ENCODE measurements at places on chromosomes 11 and 22. TPM values are rescaled to one million over a fixed set of nuclear protein-coding genes. Genes with fewer than 3 reads are reported as not detected.
A peak's percentile ranks its signal among the peaks of the same experiment; 100 is the strongest.

Gene RIMBP3C
- total RNA-seq, result under 0.01 TPM

Gene ALX4
- total RNA-seq, result not detected

Gene CHID1
- 81.4 TPM for total RNA-seq

Gene MB
- total RNA-seq, result not detected

Gene KLHL35
- total RNA-seq, result 4.6 TPM

Gene TSGA10IP
- not detected for total RNA-seq

Gene MLC1
- not detected for total RNA-seq

Gene OR8D4
- total RNA-seq, result 13.2 TPM

Gene FOLH1
- 0.52 TPM for total RNA-seq

DNA sequence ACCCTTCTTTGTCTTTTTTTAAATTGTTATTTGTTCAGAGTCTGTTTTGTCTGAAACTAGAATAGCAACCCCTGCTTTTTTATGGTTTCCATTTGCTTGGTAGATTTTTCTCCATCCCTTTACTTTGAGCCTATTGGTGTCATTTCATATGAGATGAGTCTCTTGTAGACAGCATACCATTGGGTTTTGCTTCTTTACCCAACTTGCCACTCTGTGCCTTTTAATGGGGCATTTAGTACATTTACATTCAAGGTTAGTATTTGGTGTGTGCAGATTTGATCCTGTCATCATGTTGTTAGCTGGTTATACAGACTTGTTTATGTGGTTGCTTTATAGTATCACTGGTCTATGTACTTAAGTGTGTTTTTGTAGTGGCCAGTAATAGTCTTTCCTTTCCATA is 28.0 kb downstream of the CCDC15 start:
- H3K4me1 ChIP-seq, result no peaks in the 10 kb centered on the region
- H3K36me3 ChIP-seq, result no peaks in the 10 kb centered on the region
- H3K27me3 ChIP-seq, result no peaks in the 10 kb centered on the region
- DNase-seq, result no peak

DNA sequence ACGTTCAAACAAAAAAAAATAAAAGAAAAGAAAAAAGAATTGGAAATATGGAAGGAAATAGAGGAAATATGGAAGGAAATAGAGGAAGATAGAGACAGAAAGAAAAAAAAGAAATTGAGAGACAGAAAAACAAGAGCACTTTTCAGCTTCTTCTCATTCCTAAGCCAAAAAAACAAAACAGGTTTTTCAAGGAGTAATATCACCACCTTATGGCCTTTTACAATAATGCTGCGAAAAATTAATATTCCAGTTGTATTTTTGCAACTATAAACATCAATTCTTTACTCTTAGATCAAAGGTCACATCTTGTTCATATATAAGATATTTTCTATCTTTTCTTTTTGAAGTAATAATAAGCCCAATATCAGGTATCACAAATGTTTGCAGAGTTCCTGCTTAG is 328.3 kb downstream of the FAT3 start:
- DNase-seq, result no peak
- H3K27me3 ChIP-seq, result no peaks in the 10 kb centered on the region
- H3K27ac ChIP-seq, result no peak overlapping the region
- H3K4me3 ChIP-seq, result no peak overlapping the region

GRCh38 chr11:21588754-21589153 is 604.1 kb upstream of the ANO5 start:
- no peaks in the 10 kb centered on the region for H3K27me3 ChIP-seq
- H3K4me1 ChIP-seq, result no peaks in the 10 kb centered on the region
- DNase-seq, result no peak

GRCh38 chr11:103586756-103587155 is 449.7 kb upstream of the DDI1 start:
- no peak overlapping the region for H3K4me3 ChIP-seq
- H3K27me3 ChIP-seq, result no peaks in the 10 kb centered on the region
- DNase-seq, result no peak
- peaks cover 2% of the 10 kb centered on the region for H3K4me1 ChIP-seq
- no peak overlapping the region for H3K27ac ChIP-seq
- no peaks in the 10 kb centered on the region for H3K36me3 ChIP-seq

DNA sequence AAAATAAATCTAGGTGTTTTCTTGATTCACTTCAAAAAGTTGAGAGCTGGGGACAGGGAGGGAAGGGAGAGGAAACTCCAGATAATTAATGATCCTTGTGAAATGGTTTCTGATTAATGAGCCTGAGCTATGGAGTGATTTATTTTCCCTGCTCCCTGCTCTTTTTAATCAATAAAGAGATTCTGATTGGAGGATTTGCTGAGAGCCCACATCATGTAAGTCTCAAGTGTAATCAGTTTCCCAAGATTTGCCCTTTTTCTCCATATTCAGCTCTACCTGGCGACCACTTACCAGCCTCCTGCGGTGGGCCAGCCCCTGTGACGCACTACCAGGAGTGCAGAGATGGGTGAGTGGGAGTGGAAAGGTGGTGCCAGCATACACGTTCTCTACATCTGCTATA is 114.0 kb downstream of the NAV2 start:
- H3K4me1 ChIP-seq, result peaks cover 26% of the 10 kb centered on the region
- peak overlapping the region; percentile 33 for H3K27ac ChIP-seq
- no peaks in the 10 kb centered on the region for H3K36me3 ChIP-seq

DNA sequence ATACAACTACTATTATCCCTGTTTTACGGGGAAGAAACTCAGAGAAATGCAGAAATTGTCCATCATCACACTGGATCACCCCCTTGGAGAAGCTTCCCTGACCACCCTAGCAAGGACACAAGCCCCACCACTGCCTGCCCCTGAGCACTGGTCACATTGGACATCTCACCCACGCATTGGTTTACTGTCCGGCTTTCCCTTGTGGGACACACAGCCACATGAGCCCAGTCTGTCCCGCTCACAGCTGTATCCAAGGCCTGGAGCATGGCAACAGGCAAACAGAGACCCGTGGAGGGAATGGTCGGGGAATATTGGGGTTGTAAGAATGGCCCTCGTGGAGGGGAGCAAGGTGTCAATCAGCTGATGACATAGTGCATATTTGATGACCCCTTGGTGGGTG is 42.7 kb upstream of the FGF3 start:
- H3K4me1 ChIP-seq, result no peaks in the 10 kb centered on the region
- DNase-seq, result no peak
- no peaks in the 10 kb centered on the region for H3K36me3 ChIP-seq
- H3K27me3 ChIP-seq, result no peaks in the 10 kb centered on the region
- H3K4me3 ChIP-seq, result no peak overlapping the region

DNA sequence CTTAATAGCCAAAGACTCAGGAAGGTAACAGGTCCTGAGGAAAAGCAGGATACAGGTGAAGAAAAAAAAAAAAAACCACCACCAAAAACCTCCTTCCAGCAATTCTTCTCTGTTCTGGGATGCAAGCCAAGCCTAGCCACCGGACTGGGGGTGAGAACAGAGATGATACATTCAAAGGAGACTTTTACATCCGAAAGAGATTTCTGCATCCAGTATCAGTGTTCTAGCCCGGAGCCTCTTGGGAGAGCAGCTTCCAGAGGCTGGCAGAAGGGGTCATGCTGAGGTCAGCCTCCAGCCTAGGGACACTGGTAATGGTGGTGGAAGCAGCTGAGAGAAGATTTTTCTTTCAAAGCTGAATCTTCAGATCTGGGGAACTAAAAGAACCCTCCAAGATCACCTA is 76.2 kb downstream of the KCNC1 start:
- H3K27ac ChIP-seq, result no peak overlapping the region
- no peak overlapping the region for H3K4me3 ChIP-seq

DNA sequence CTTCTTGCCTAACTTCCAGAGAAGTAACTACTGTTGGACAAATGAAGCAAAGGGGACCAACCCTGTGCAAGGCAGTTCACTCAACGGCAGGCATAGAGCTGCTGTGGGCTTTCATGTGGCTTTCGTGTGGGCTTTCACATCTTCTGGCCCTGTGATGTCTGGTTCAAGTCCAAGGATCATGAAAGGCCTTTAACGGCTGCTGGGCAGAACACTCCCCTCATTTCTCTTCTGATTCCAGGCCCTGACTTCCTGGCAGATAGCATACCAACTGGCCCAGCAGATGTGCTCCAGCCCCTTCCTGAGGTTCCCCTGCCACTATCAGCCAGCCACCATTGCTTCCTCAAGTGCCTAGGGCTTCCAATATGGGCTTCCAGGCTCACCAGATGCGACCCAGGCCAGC is 28.7 kb upstream of the CTR9 start:
- no peaks in the 10 kb centered on the region for H3K36me3 ChIP-seq
- no peaks in the 10 kb centered on the region for H3K27me3 ChIP-seq
- no peak for DNase-seq

- peaks cover 30% of the 10 kb centered on the region for H3K4me1 ChIP-seq
- H3K4me3 ChIP-seq, result no peak overlapping the region
- DNase-seq, result no peak
- no peaks in the 10 kb centered on the region for H3K36me3 ChIP-seq
- no peak overlapping the region for H3K27ac ChIP-seq
Observed at GRCh38 chr11:96313163-96313562, 29.8 kb downstream of the MAML2 start.

GRCh38 chr11:11988099-11988651 is 20.3 kb downstream of the DKK3 start:
- no peak for DNase-seq
- H3K4me1 ChIP-seq, result no peaks in the 10 kb centered on the region
- no peaks in the 10 kb centered on the region for H3K27me3 ChIP-seq
- H3K4me3 ChIP-seq, result no peak overlapping the region
- H3K36me3 ChIP-seq, result no peaks in the 10 kb centered on the region

DNA sequence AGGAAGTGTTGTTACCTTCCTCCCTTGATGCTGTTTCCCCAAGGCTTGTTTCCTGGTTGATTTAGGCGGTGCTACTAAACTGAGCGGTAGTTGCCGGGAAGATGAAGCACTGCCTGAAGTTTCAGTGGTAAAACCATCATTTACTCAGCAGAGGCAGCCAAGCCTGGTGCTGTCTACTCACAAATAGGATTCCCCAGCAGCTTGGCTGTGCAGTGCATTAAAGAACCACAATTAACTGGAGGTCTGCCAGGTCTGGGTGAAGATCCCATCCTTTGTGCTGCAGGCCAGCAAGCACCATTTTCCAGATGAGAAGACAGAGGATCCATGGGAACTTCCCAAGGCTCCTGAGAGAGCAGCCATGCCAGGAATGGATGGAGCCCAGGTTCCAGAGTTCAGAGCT is 231.9 kb upstream of the E2F8 start:
- no peaks in the 10 kb centered on the region for H3K27me3 ChIP-seq
- H3K4me1 ChIP-seq, result no peaks in the 10 kb centered on the region
- no peak overlapping the region for H3K4me3 ChIP-seq
- no peak for DNase-seq
- H3K36me3 ChIP-seq, result no peaks in the 10 kb centered on the region
- no peak overlapping the region for H3K27ac ChIP-seq

GRCh38 chr11:72244361-72245262 is 636 bp upstream of the PHOX2A start:
- H3K4me3 ChIP-seq, result no peak overlapping the region
- H3K27ac ChIP-seq, result no peak overlapping the region
- no peak for DNase-seq
- H3K36me3 ChIP-seq, result no peaks in the 10 kb centered on the region

DNA sequence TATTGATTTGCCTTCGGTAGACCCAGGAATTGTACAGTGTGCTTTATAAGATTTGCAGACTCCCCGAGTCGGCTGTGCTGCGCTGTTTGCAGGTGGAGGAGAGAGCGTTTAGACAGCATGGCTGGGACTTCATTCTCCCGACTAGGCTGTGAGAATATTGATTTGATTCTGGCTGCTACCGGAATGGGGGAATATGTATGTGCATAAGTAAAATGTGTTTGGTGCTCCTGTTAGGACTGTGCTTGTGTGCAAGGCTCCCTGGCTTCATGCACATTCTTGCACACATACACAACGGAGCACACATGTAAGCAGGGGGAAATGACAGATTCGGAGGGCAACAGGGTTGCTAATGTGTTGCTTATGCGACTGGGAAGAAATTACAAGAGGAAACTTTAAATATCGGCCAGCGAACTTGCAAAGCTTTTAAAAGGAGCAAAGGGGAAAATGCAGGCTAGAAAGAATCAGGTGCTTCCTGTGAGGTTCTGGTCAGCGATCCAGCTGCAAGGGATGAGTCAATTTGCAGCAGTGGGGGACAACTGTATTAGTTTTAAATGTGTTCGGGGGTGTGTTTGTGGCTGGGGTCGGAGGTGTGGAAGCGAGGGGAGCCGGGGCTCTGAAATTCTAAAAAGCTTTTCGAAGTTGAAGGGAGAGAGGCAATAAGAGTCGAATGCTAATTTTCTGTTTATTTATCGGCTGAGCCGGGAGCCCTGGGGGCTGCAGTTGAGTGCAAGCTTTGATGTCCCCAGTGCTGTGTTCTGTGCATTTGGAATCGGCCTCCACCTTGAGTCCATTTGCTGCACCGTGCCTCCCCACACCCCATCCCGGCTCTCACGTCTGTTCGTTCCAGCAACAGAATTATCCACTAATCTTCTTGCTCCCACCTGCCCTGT is 731 bp downstream of the NTM start:
- H3K4me1 ChIP-seq, result peaks cover 22% of the 10 kb centered on the region
- no peaks in the 10 kb centered on the region for H3K36me3 ChIP-seq
- no peak overlapping the region for H3K27ac ChIP-seq
- no peak for DNase-seq

GRCh38 chr11:47946682-47947559 is 33.4 kb upstream of the PTPRJ start:
- DNase-seq, result peak; percentile 71
- no peak overlapping the region for H3K4me3 ChIP-seq
- H3K27me3 ChIP-seq, result no peaks in the 10 kb centered on the region
- H3K27ac ChIP-seq, result peak overlapping the region; percentile 32
- H3K4me1 ChIP-seq, result no peaks in the 10 kb centered on the region

DNA sequence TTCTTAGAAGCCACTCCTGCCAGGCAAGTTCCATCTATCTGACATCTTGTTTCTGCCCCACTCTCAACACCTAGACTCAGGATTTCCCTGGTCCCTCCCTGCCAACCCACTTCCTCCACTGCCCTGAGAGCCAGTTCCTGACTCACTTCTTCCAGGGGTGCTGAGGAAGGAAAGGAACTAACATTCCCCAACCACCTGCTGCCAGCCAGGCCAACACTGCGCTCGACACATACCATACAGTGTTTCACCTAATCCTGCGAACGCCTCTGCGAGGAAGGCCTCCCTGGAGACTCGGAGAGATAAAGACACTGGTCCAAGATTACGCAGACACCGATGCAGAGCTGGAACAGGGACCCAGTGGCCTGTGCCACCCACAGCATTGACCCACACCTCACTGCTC is 40.2 kb downstream of the MICAL3 start:
- DNase-seq, result no peak
- H3K36me3 ChIP-seq, result no peaks in the 10 kb centered on the region
- peaks cover 12% of the 10 kb centered on the region for H3K4me1 ChIP-seq
- H3K27ac ChIP-seq, result no peak overlapping the region

All from body of pancreas (tissue), 4 donors.